ENCODE measurements at places on chromosomes 6 and 20.

- DNase-seq: no peak
Observed at GRCh38 chr6:154736618-154737259, 3.5 kb downstream of the SCAF8 start.

GRCh38 chr20:32162351-32162750 is 45.2 kb downstream of the PLAGL2 start:
- no peak for DNase-seq

- DNase-seq: no peak
Observed at GRCh38 chr6:43945768-43946080, 175.7 kb downstream of the VEGFA start.

DNA sequence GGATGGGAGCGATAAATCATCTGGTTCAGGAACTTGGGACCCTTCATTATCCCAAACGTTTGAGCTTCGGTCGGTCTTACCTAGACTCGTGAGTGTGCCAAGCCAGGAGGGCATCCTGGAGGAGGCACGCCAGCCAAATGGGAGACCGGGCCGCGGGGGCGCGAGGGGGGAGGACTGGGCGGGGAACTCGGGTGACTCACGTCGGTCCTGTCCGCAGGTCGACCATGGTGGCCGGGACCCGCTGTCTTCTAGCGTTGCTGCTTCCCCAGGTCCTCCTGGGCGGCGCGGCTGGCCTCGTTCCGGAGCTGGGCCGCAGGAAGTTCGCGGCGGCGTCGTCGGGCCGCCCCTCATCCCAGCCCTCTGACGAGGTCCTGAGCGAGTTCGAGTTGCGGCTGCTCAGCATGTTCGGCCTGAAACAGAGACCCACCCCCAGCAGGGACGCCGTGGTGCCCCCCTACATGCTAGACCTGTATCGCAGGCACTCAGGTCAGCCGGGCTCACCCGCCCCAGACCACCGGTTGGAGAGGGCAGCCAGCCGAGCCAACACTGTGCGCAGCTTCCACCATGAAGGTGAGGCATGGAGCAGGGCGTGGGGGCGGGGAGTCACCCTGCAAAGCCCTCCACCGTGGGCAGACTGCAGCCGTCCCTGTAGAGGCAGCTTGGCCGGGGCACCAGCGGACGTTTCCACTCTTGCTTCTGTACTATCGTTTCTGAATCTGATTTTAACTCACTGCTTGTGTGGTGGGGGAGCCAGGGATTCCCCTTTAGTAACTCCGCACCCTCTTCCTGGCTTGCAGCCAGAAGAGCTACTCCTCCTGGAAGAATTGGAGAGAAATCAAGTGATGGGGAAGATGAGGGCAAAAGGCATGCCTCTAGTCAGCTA is 2.7 kb downstream of the BMP2 start:
- DNase-seq: no peak

DNA sequence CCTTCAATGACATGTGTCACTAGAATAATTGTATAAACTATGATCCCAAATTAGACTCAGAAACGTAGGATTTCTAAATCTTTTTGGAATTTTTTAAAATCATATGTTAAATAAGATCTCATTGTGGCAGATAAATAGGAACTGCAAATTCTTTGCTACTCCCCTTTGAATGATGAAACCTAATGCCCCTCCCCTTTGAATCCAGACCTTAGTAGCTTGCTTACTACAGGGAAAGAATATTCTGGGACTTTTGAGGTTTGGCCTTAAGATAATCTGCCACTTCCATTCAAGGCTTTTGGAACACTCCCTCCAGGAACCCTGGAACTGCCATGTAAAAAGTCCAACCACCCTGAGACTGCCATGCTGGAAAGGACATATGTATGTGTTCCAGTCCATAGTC is 7.1 kb downstream of the TDP2 start:
- DNase-seq: no peak

DNA sequence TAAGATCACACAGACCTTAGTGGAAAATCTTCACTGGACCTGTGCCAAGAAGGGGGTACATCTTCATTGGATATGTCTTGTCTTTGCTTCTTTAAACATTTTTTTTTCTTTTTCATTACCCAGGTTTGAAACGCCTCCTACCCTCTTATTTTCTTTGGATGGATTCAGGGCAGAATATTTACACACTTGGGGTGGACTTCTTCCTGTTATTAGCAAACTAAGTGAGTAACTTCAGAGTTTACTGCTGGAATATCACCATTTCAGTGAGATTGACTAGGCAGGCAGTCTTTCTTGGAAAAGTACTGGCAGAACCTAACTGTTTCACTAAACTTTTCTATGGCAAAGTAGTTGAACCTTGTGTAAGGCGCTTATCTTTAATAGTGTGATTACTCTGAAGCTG is 47.0 kb downstream of the ENPP1 start:
- DNase-seq: no peak

GRCh38 chr6:13488015-13488895 is 855 bp upstream of the GFOD1 start:
- DNase-seq: no peak

GRCh38 chr6:121730616-121731015 is 295.2 kb downstream of the GJA1 start:
- no peak for DNase-seq

- DNase-seq: no peak
Observed at GRCh38 chr6:45054610-45055009, 273.5 kb upstream of the RUNX2 start.

- DNase-seq: no peak
Observed at GRCh38 chr6:115997990-115998585, 62.6 kb downstream of the FRK start.

DNA sequence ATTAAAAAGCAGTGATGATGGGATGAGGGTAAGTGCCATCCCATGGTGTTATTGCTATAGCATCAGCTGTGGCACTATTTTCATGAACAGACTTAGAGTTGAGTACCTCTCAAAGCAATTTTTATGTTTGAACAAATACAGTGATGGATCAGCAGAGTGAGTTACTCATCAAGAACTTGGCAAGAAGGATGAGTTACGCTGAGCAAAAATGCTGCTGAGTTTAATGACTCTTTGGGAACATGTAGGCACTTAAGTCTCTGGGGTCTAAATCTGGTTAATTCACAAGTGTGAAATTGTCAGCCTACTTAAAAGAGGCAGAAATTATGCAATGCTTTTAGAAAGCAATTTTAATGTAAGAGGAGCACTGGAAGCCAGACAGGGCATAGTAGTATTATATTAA is 78.5 kb upstream of the AHI1 start:
- DNase-seq: peak; percentile 16

GRCh38 chr6:135311446-135312200 is 130.5 kb downstream of the MYB start:
- DNase-seq: no peak

- no peak for DNase-seq
Observed at GRCh38 chr20:8132484-8133309, 631 bp downstream of the PLCB1 start.

DNA sequence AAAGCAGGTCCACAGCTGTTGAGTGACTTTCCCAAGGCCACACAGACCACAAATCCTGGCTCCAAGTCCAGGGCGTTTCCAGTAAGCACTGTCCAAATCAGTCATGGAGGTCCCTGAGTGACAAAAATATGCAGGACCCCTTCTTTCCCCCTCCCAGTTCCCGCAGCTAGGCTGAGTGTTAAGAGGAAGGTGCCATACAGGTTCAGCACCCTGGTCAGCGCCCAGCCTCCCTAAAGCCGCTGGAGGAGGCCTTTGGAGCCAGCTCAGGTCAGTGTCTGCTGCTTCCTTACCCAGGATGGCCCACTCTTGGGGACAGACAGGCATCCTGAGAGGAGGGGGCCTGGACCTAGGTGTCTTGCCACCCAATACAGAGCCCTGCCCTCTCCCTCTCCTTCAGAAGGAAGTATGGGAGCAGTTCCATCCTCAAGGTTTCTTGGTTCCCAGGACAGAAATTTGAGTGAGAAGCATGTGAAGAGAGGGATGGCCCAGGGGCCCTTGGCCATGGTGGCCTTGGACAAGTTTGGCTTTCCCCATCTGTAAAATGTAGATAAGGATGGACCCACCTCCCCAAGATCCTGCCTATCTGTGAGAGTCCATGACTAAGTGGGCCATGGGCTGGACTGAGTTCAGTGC is 13.2 kb downstream of the TMEM74B start:
- DNase-seq: no peak

GRCh38 chr6:156396068-156396771 is 381.0 kb upstream of the ARID1B start:
- DNase-seq: no peak

GRCh38 chr20:44198872-44199271 is 11.7 kb downstream of the OSER1 start:
- DNase-seq: no peak

DNA sequence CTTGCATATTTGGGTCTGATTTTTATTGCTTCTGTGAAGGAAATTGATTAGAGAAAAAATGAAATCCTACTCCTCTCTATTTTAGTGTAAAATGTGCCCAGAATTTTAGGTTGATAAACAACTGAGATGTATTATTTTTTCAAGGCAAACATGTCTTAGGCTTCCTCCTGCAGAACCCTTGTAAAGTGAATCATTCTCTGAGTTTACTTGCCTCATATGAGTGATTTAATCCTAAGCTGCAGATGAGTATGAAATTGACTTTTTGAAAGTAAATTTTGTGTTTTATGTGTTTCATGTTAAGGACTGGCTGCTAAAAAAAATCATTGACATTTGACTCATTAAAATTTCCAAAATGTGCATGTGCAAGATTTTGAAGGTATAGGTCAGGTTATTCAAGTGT is 138.5 kb upstream of the PHACTR1 start:
- DNase-seq: no peak

GRCh38 chr20:62219101-62219991 is 732 bp downstream of the HRH3 start:
- no peak for DNase-seq

GRCh38 chr6:114249522-114249921 is 93.3 kb downstream of the HS3ST5 start:
- DNase-seq: no peak

DNA sequence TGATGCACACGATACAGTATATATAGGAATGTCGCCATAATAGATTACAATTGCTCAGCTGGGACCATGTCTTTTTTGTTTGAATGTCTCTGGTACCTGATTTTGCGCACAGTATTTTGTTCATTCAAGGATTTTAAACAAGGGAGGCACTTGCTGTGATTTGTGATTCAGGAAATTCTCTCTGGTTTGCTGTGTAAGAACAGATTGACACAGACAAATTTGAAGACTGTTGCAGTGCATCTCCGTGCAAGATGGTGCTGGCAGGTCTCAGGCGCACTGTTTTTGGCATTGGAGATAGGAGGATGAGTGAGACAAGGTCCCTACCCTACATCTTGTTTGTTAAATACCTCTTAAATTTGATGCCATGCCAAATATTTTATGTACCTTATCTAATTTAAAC is 2.5 kb downstream of the MAPRE1 start:
- DNase-seq: no peak

GRCh38 chr6:170096191-170096802 is 194.6 kb downstream of the DLL1 start:
- no peak for DNase-seq

- no peak for DNase-seq
Observed at GRCh38 chr6:160735523-160735922, 33.5 kb downstream of the PLG start.

DNA sequence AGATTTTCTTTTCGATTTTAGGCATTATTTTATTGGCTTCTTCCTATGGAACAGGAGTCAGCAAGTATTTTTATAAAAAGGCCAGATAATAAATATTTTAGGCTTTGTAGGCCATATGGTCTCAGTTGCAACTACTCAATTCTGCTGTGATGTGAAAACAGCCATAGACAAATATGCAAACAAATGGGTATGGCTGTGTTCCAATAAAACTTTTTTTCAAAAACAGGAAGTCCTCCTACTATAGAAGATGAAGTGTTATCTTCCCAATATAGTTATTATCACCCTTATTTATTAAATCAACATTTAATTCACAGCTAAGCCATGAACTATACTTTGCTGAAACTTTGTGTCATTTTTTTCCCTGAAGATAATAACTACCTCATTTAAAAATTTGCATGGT is 57.2 kb downstream of the CHD6 start:
- DNase-seq: no peak

DNA sequence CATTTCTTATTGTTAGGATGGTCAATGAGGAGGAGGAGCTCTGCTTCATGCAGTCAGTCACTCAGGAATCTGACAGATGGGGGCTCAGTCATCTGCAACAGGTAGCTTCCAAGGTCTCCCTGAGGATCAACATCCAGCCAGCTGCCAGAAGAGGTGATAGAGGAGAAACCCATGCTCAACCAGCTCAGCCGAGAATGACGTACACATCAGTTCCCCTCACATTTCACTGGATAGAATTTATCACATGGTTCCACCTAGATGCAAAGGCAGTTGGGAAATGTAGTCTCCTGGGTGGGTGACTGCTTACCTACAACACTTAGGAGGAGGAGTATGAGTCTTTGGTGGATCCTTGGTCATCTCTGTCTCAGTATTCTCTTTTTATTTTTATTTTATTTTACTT is 144.5 kb downstream of the CEBPB start:
- DNase-seq: no peak

DNA sequence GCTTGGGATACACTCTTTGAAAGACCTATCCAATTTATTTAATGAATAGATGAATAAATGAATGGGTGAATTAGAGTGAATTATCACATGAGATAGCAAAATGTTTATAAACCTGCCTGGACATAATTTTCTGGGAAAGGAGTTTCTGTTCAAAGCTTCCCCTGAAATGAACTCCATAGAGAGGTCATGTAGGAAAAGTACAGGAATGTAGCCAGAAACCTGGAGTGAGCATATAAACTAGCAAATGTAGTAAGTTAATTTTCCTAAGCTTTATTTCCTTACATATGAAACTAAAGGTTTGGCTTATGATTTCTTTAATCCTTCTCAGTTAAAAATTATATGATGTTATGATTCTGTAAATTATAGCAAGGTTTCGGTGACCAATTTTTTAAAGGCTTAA is 380.3 kb upstream of the RSPO3 start:
- DNase-seq: no peak

DNA sequence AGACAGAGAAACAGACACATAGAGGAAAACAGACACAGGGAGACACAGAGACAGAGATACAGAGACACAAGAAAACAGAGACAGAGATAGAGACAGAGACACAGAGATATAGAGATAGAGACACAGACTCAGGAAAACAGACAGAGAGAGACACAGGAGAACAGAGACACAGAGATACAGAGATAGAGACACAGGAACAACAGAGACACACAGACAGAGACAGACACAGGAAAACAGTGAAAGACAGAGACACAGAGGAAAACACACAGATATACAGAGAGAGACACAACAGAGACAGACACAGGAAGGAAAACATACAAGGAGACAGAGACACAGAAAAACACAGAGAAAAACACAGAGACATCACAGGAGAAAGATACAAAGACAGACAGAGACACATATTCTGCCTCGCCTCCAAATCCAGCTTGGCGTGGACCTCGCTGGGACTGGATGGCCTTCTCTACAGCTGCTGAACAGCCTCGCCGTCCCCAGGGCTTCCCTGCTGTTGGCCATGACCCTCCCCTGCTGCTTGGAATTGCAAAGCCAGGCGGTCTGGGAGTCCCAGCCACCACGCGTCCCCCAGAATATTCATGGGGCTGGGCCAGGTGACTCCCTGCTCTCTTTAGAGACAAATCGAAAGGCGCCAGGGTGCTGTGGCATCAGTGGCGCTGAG is 36.8 kb downstream of the NTSR1 start:
- no peak for DNase-seq

All from amniotic stem cell (primary cell).